ENCODE measurements at places on chromosomes 12 and 14.

DNA sequence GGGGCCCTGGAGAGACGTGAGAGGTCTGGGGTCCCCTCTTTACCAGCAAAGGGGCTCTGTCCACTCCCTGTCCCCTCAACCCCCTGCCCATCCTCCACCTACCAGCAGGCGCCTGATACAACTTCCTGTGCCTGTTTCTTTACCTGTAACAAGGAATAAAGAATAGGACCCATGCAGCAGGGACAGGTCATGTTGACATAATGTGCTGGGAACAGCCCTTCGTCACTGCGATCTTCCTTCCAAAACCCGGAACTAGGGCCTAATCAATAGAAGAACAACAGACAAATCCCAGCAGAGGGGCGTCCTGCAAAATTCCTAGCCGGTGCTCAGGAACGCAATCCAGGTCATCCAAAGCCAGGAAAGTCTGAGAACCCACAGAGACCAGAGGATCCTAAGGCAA lies 32.1 kb downstream of the SCARB1 start:
- no peak for DNase-seq

DNA sequence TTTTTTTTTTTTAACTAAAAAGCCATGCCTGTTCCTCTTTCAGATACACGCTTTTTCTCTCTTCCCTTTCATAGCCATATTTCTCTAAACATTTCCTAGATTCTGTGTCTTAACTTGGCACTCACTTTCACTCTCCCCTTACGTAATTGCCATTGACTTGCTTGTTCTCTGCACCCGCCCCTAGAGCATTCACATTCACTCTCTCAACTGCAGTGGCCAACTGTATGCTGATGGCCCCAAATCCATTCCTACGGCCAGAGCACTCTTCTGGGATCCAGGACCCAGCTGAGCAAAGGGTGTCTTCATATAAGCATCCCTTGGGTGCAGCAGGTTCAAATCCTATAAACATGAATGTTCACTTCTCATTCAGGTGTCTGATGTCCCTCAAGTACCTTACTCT lies 59.5 kb downstream of the CKB start:
- DNase-seq = no peak

DNA sequence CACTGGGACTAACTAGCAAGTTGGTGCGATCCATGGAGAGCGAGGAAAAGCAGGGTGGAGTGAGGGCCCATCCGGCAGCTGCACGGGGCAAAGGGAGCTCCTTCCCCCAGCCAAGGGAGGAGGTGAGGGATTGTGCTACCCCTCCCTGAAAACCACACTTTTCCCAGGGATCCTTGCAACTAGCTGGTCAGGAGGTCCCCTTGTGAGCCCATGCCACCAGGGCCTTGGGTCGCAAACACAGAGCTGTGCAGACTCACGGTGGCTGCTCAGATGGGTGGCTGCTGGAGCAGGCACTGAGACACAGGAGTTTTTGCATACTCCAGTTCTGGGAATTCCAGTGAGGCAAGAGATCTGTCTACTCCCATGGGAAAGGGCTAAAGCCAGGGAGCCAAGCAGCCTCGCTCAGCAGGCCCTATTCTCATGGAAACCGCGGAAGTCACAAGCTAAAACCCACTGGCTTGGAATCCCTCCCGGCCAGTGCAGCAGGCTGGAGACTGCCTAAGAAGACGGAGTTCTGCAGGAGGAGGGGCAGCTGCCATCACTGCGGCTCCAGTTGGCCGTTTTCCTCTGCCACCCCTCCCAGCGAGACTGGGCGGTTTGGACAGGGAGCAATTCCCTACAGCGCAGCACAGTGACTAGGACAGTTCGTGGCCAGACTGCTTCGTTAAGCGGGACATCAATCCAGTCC lies 10.9 kb upstream of the ZNF705A start:
- DNase-seq = peak; percentile 50

DNA sequence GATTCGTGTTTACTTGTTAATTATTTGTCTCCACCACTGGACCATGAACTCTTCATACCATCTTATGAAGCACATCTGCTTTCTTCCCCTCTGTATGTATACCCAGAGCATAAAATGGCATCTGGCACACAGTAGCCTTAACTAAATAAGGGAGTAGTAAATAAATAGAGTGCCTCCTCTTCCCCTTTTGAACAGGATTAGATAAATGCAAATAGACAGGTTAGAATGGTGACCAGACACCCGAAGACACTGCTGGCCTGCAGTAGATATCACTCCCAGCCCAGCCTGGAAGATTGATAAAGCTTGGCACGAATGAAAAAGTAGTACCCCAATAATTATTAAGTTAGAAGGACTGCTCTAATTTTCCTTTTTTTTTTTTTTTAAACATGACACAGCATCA lies 6.9 kb downstream of the GALNT4 start:
- no peak for DNase-seq

DNA sequence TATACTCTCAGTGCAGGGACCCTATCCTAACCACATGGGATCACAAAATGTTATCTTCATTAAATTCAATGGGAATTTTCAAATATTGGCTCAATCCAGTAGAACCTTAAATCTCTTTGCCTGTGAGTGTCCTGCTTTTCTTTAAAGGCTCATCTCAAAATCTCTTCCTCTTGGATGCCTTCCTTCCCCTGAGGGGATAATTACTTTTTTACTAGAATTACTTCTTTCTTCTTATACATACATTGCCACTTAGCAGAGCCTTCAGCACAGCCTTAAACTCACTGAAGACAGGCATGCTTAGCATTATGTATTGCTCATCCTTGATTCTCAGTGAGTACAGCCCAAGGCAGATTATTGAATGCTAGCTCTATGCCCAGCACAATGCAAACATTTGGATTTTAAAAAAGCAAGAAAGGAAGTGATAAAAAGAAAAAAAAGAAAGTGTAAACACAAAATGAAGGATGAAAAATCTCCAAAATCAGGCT lies 1918.0 kb upstream of the FLRT2 start:
- DNase-seq = no peak

- no peak for DNase-seq
These were observed 77.7 kb downstream of the PTPN11 start for GRCh38 chr12:112496496-112496895.

GRCh38 chr14:73785834-73786635 lies 65.6 kb upstream of the PTGR2 start:
- DNase-seq = peak; percentile 89

DNA sequence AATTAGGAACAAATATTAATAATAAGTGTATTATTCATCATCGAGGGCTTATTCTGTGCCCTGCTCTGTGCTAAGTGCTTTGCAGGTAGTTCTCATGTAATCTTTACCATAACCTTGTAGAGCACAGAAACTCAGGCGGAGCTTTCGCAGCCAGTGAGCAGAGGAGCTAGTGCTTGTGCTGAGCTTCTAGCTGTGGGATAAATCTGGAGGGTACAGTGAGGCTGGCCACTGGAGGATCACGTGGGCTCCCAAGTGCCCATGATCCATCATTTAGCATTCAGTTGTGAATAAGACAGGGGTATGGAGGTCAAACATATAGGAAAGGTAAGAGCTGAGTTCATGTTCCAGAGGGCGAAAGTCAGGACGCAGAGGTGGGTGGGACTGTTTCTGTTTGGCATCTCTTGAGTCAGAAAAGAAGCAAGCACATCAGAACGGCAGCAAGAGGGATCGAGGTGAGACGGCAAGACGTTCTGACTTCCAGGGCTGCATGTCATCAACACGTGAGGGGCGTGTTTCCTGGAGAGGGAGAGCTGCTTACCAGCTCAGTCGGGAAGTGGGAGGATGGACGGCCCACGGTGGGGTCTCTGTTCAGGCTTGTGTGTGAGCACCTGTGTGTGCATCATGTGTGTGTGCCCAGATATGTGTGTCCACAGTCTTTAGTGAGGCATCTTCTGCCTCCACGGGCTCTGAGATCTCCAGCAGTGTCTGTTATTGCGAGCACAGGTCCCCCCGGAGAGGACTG lies 16.8 kb upstream of the KRT80 start:
- DNase-seq = peak; percentile 10

- no peak for DNase-seq
These were observed 157.0 kb downstream of the ASCL1 start for GRCh38 chr12:103114296-103115055.

- DNase-seq = no peak
These were observed 10.4 kb upstream of the RMST start for GRCh38 chr12:97452230-97452629.

DNA sequence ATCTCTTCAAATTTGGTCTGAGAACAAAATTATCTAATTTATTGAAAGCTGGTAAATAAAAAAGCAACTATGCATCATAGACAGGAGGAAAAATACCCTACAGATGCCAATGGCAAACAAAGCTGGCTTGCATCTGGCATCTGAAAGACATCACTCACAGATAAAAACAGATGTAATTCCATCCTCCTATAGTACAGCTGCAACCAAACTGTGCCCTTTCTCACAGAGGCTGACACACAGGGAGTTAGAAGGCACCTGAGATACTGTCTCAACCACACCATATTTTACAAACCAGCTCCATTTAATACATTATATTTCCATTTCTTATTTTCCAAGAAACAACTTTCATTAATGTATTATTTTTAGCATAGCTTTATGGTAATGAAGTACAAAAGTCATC lies 39.4 kb downstream of the DUSP16 start:
- no peak for DNase-seq

GRCh38 chr14:92794961-92795360 lies 856 bp downstream of the GOLGA5 start:
- DNase-seq = no peak

DNA sequence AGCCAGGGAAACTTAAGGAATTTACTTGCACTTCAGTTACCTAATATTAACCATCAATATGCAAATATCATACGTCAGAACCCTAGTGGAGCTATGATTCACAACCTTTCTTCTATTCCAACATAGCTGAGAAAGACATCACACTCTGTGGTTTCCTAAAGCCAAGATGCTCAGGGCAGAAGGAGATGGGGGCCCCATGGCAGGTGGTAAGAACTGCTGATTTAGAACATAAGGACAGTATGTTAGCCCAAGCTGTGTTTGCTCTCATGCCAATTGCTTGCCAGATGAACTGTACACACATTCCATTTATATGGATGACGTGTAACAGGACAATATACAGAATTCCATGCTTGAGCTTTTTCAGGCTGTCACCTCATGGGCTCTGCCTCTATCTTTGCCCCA lies 34.6 kb downstream of the HECTD4 start:
- no peak for DNase-seq

DNA sequence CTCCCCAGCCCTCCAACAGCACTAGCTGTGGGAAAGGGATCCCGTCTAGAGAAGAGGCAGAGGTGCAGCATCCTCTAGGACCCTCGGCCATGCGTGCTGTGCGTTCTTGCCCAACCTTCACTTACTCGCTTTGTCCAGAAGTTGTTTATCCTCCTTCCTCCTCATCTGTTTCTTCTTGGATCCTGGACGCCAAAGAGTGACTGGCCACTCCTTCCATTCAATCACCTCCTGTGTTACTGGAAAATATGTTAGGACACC lies 140.5 kb downstream of the ZFP36L1 start:
- no peak for DNase-seq

DNA sequence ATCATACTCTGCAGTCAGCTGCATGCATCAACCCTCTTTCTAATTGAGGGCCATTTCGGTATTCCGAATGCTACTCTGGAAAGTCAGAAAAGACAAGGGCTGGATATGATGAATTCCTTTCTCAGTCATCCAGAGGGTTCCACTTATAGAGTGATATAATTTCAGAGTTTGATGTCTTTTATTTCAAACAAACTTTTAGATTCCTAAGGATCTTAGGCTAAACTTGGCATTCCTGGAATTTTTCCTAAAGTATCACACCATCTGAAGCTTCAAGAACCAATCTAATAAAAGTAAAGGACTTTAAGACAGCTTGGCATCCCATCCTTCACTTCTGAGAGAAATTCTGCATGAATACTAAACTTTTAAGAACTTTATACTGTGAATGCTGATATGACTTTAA lies 69.3 kb upstream of the KCNJ8 start:
- no peak for DNase-seq

GRCh38 chr12:117513353-117513752 lies 151.9 kb upstream of the NOS1 start:
- DNase-seq = no peak

- DNase-seq = no peak
These were observed 111.4 kb downstream of the TRAFD1 start for GRCh38 chr12:112236786-112237185.

DNA sequence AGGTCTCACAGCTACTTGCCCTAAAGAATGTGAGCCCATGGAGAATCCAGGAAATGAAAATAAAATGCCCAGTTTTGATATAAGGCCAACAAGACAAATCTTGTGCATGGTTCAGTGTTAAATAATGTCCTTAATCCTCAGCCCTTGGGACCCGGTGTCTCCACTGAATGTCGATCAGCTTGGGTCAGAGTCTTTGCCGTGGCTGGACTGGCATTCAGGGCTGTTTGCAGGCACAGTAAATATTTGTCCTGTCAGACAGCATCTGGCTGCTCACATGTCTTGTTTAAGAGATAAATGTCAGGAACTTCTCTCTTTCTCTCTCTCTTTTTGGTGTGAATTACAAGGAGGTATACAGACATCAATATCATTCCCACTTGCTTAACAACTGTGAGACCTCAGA lies 452.5 kb downstream of the FUT8 start:
- DNase-seq = no peak

- no peak for DNase-seq
These were observed 17.3 kb upstream of the GPRC5A start for GRCh38 chr12:12874029-12874428.

DNA sequence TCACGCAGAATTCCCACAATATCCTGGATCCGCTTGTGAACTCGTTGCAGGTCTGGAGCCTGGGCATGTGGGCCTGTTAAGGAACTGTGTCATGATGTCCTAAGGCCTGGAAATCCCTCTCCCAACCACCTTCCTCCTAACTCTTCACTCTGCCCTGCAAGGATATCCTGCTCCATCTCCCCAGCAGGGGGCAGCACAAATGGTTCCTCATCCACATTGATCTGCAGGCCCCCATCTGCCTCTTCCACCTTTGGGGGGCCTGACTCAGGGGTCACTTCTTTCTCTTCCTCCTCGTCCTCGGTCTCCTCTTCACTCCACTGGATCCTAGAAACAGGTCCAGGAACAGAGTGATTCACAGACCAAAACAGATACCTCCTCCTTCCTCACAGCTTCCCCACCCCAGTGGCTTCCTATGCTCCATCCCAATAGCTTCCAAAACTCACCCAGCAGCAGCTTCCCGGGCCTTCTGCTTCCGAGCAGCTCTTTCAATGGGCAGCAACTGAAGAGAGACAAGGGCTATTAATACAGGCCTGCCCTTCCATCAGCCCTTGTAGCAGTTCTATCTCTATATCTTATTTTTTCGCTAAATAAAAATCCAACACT lies 4.5 kb downstream of the NOP2 start:
- peak; percentile 46 for DNase-seq

DNA sequence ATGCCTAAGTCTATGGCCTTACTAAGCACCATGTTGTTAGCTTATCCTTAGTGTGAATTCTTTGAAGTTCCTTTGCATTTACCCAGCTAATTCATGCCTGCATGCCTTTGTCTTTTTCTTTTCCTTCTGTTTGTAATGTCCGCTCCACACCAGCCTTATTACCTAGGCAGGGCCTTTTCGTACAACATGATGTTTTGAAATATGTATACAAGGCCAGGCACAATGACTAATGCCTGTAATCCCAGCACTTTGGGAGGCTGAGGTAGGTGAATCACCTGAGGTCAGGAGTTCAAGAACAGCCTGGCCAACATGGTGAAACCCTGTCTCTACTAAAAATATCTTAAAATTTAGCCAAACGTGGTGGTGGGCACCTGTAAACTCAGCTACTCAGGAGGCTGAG lies 1636.5 kb upstream of the SEL1L start:
- no peak for DNase-seq

GRCh38 chr12:114888448-114888847 lies 204.5 kb upstream of the TBX3 start:
- no peak for DNase-seq
